ENCODE measurements at places on chromosomes 1 and 21.

- DNase-seq, result no peak
Observed at GRCh38 chr1:234781241-234782065, 171.5 kb upstream of the IRF2BP2 start.

GRCh38 chr1:41813755-41814745 lies 104.7 kb downstream of the HIVEP3 start:
- DNase-seq, result no peak

DNA sequence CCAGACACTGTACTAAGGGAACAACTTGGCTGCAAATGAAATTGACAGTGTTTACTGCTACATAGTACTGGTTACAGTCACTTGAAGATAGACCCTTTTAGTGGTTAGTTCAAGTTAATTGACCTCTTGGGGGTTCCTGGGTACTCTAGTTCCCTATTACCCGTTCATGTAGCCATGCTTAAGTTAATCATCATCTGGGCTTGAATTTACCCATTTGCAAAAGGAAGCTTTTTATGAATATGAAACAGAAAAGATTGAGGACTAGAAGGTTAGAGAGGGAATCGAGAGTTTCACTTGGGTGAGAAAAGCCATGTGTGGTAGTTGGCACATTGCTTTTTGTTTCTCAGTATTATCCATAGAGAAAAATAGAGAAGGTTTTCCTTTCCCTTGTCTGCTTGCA lies 2.7 kb downstream of the MIA3 start:
- DNase-seq, result no peak

GRCh38 chr1:180837020-180837419 lies 75.7 kb upstream of the KIAA1614 start:
- DNase-seq, result no peak

DNA sequence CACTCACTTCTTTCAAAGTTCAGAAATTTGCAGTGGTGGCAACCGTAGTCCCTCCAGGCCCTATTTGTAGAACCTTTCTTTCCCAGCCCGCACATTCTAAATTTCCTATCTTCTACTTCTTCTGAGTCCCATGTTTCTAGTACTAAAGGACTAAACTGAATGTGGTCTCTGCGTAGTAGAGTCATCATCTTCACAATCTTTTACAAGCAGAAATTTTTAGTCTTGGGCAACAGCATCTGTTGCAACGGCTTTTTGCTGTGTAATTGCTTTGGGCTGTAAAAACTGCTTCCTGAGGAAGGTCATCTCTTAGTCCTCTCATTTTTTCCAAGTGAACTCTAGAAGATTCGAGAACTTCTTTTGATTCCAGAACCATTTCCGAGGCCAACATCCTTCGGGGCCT lies 23.9 kb downstream of the VAV3 start:
- DNase-seq, result no peak

DNA sequence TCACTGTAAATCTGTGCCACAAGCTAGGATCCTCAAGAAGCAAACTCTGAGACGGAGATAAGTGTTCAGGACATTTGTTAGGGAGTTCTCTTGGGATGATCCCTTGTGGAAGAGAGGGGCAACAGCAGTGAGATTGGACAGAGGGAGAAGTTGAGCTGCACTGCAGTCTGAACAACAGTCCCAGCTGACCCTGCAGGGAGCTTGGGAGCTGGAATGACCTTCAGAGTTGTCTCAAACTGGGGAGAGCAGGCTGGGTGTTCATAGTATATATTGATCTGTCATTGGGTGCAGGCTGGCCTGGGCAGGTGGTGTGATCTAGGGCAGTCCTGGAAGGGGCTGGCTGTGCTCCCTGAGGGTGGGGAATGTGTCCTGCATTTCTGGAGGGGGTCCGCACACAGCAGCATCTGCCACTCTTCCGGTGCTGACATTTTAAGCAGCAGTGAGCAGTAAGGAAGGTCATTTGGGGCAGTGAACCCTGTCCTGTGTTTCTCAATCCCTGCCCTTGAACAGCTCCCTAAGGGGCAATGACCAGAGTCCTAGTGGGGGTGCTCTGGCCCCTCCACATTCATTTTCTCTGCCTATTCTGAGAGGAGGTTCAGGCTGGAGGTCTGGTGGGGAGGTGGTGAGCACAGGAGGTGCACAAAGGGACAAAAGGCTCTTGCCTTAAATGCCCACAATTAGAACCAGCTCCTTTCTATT lies 90.2 kb upstream of the PPM1J start:
- no peak for DNase-seq
